ENCODE measurements at places on chromosomes 2 and 18. TPM values are rescaled to one million over a fixed set of nuclear protein-coding genes. Genes with fewer than 3 reads are reported as not detected.

The MCM6 gene
- total RNA-seq: 48.3 TPM

The SOWAHC gene
- total RNA-seq: not detected

DNA sequence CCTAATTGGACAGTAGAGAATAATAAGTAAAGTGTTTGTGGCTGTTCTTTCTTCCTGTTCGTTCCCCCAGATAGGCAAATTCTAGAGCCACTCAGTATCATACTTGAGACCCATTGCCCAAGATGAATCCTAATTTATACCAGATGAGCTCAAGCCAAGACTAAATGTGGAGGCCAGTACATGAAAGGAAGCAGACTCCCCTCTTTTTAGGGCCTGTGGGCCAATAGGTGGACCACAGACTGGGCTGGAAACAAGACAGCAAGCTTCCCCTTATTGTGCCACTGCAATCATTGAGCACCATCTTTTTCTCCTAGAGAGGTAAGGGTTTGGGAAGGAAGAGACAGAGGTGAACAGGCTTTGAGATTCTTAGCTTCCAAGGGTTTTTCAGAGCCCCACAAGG, 141.9 kb downstream of the MGAT5 start:
- H3K36me3 ChIP-seq: no peaks in the 10 kb centered on the region
- H3K4me3 ChIP-seq: no peak overlapping the region
- H3K27me3 ChIP-seq: no peaks in the 10 kb centered on the region

- DNase-seq: peak; percentile 61
- no peak overlapping the region for H3K4me3 ChIP-seq
- no peak overlapping the region for H3K27ac ChIP-seq
Measured at GRCh38 chr2:10162586-10163497, 40.3 kb downstream of the RRM2 start.

DNA sequence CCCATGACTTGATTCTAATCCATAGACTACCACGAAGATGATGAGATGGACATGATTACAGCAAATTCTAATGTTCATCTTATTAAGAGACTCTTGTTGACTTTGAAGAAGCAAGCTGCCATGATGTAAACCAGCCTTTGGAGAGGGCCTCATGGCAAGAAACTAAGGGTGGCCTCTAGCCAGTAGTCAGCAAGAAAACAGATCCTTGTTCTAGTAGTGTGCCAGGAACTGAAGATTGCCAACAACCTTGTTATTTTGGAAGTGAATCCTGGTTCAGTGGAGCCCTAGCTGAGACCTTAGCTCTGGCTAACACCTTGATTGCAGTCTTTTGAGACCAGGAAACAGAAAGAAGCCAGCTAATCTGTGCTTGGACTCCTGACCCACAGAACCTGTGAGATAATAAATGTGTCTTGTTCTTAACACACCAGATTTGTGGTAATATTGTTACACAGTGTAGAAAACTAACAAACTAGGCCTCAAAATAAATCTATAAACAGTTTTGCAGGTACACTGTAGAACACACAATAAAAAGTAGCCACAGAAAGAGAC, 10.0 kb downstream of the PHOSPHO2 start:
- no peak overlapping the region for H3K27ac ChIP-seq
- H3K27me3 ChIP-seq: no peaks in the 10 kb centered on the region
- no peak overlapping the region for H3K4me3 ChIP-seq
- H3K4me1 ChIP-seq: no peaks in the 10 kb centered on the region
- DNase-seq: no peak

GRCh38 chr2:101770726-101771125, 73.2 kb downstream of the MAP4K4 start:
- H3K4me1 ChIP-seq: no peaks in the 10 kb centered on the region
- H3K27ac ChIP-seq: no peak overlapping the region
- H3K4me3 ChIP-seq: no peak overlapping the region
- DNase-seq: peak; percentile 75
- H3K36me3 ChIP-seq: no peaks in the 10 kb centered on the region

DNA sequence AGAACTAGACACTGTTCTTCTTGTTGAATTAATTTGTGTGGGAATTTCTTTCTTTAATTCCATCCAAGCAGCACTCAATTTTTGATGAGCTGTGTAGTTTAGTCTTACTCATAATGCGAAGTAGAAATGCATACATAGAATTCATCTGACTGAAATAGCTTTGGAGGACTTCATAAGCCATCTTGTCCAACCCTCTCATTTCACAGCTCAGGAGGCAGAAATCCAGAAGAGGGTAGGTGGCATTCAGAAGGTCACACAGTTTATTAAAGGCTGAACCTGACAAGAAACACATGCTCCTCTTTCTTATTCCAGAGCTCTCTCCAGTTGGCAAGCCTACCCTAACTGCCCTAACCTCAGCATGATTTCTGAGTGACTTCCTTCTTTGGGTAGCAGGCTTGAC, 169.2 kb upstream of the NOSTRIN start:
- DNase-seq: no peak
- H3K36me3 ChIP-seq: no peaks in the 10 kb centered on the region
- H3K4me3 ChIP-seq: no peak overlapping the region
- no peak overlapping the region for H3K27ac ChIP-seq

- H3K4me3 ChIP-seq: no peak overlapping the region
- no peak overlapping the region for H3K27ac ChIP-seq
- no peaks in the 10 kb centered on the region for H3K27me3 ChIP-seq
- no peaks in the 10 kb centered on the region for H3K4me1 ChIP-seq
- peaks cover 20% of the 10 kb centered on the region for H3K36me3 ChIP-seq
Measured at GRCh38 chr18:45940724-45941123, 26.4 kb downstream of the EPG5 start.

Data from Karpas-422 (cell line).